ENCODE measurements at places on chromosomes 2 and 18. TPM values are rescaled to one million over a fixed set of nuclear protein-coding genes. Genes with fewer than 3 reads are reported as not detected.

DNA sequence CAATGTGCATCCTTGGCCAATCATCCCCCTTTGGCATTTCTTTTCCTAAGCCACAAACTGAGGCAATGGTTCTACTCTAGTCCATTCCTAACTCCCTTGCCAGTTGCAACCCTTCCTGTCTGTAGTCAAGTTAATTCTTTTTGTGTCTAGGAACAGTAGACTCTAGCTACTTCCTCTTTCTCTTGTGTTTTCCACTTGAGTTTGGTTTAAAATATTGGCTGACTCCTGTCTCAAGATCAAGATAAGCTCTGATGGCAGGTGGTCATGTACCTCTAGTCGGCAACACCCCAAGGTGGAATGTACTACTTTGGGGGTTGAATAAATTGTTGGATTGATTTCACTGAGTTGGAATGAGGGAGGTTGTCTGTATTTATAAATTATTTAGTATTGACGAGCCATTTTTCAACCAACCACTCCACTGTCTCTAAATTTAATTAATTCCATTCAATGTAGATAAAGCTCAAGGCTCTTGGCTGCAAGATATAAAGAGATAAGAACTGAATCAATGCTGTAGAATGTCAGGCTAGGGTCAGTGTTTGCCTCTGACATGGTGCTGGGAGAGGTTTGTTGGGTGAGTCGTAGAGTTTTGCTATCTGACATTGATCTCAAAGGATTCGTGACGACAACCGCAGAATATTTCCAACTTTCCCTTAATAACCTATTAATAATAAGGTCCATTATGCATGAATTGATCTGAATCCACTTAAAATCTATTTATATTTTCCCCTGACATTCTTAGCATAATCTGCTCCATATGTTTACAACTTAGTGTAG lies 188.7 kb upstream of the APCDD1 start:
- no peak for DNase-seq
- H3K4me1 ChIP-seq: no peaks in the 10 kb centered on the region
- no peaks in the 10 kb centered on the region for H3K36me3 ChIP-seq
- no peaks in the 10 kb centered on the region for H3K27me3 ChIP-seq
- H3K4me3 ChIP-seq: no peak overlapping the region
- H3K27ac ChIP-seq: no peak overlapping the region

GRCh38 chr2:86368161-86368824 lies 30.9 kb upstream of the REEP1 start:
- H3K36me3 ChIP-seq: no peaks in the 10 kb centered on the region
- H3K4me3 ChIP-seq: peak overlapping the region; percentile 54
- H3K4me1 ChIP-seq: peaks cover 30% of the 10 kb centered on the region
- H3K27me3 ChIP-seq: no peaks in the 10 kb centered on the region

The DCDC2C gene
- total RNA-seq: not detected

DNA sequence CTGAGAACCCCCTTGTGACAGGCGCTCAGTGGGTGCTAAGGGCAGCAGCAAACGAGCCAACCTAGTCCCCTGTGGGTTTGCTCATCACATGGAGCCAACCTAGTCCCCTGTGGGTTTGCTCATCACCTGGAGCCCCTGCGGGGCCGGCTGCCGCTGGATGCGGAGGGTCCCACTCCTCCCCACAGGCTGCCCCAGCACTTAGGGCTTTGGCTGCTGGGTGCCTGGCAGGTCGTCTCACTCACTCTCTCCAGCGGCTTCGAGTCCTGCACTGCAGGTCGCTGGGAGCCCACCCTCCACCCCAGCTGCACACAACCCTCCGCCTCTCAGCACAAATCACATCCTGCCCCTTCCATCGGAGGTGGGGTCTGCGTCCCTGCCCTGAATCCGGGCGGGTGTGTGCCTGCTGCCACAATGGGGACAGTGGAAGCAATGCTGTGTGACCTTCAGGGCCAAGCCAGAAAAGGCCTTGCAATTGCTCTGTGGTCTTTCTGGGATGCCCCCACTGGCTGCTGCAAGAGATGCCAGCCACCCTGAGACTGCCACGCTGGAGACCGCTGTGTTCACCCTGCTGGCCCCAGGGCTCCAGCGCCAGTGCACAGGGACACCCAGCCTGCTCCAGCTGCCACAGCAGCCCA lies 248.1 kb upstream of the SALL3 start:
- DNase-seq: no peak
- no peaks in the 10 kb centered on the region for H3K36me3 ChIP-seq
- no peaks in the 10 kb centered on the region for H3K27me3 ChIP-seq
- H3K4me1 ChIP-seq: no peaks in the 10 kb centered on the region

The OR6B2 gene
- not detected for total RNA-seq

The IL18RAP gene
- total RNA-seq: 10.6 TPM

DNA sequence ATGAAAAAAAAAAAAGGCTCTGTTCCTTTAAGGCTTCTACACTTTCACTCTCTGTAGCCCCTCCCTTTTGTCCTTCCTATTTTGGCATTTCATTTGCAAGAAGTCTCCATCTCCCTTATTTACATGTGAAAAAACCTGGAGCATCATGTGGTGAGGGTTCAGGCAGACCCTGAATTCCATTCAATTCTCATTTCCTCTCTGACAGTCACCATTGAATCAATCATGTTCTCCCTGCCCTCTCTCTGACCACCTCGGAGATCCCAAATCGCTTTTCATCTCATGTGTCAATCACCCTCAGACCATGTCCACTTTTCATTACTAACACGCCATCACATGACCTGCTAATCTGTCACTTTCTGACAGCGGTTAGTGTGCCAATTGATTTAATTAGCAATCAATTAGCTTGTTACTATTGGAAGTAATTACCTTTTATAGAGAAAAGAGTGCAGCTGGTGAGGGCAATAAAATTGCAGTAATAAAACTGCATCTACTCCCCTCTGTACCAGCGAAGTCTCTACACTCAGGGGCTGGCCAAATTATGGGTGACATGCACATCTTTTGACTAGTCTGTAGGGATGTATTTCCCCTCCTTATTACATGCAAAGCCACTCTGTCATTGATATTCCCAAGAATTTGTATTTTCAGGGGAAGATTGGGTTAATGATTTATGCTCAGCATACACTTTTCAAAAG lies 317.4 kb downstream of the EN1 start:
- no peak overlapping the region for H3K4me3 ChIP-seq
- peaks cover 7% of the 10 kb centered on the region for H3K27me3 ChIP-seq
- no peak for DNase-seq
- no peak overlapping the region for H3K27ac ChIP-seq

- H3K4me3 ChIP-seq: no peak overlapping the region
- DNase-seq: no peak
These were observed 34.4 kb downstream of the MAP2 start for GRCh38 chr2:209458008-209458979.

The C2orf15 gene
- 0.48 TPM for total RNA-seq

- no peaks in the 10 kb centered on the region for H3K36me3 ChIP-seq
- H3K27me3 ChIP-seq: peaks cover 19% of the 10 kb centered on the region
- DNase-seq: no peak
These were observed 12.2 kb downstream of the SLC9A4 start for GRCh38 chr2:102485147-102485785.

DNA sequence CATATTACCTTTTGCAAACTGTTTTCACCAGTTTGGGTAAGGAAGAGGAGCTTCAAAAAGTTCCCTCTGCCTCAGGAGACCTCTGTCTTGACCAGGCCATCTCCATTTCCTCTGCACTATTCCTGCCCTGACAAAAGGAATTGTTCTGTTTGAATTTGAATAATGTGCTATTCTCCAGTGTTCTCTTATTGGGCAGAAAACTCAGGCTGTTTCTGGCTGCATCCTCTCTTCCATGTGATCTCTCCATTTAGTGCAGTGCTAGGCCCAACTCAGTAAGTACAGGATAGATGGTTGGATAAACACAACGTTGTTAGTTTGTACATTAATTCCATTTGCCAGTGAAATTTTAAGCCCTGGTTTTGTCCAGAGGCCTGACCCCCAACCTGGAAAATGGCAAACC lies 102.2 kb upstream of the CELF4 start:
- no peaks in the 10 kb centered on the region for H3K4me1 ChIP-seq
- no peak overlapping the region for H3K4me3 ChIP-seq
- H3K27ac ChIP-seq: no peak overlapping the region
- H3K36me3 ChIP-seq: no peaks in the 10 kb centered on the region
- H3K27me3 ChIP-seq: no peaks in the 10 kb centered on the region

The SCN9A gene
- total RNA-seq: not detected

The SEPTIN10 gene
- total RNA-seq: 8.4 TPM

The SCYGR4 gene
- total RNA-seq: not detected

The SNTG2 gene
- total RNA-seq: 0.67 TPM

The MAL gene
- total RNA-seq: 63.5 TPM

The DNAJC5G gene
- 0.19 TPM for total RNA-seq

- H3K4me1 ChIP-seq: no peaks in the 10 kb centered on the region
- H3K4me3 ChIP-seq: no peak overlapping the region
- no peak for DNase-seq
These were observed 276.4 kb downstream of the HRH4 start for GRCh38 chr18:24736662-24737330.

The TSPYL6 gene
- total RNA-seq: not detected

- no peaks in the 10 kb centered on the region for H3K27me3 ChIP-seq
- H3K27ac ChIP-seq: peak overlapping the region; percentile 99
- DNase-seq: no peak
- H3K4me3 ChIP-seq: peak overlapping the region; percentile 20
- peaks cover 82% of the 10 kb centered on the region for H3K36me3 ChIP-seq
- peaks cover 99% of the 10 kb centered on the region for H3K4me1 ChIP-seq
These were observed 30.9 kb downstream of the CD28 start for GRCh38 chr2:203737360-203737759.

The MEP1B gene
- 0.10 TPM for total RNA-seq

- no peaks in the 10 kb centered on the region for H3K4me1 ChIP-seq
- no peak overlapping the region for H3K27ac ChIP-seq
- DNase-seq: no peak
These were observed 302.4 kb upstream of the SOX11 start for GRCh38 chr2:5389740-5390139.

The MPPE1 gene
- total RNA-seq: 34.0 TPM

- no peaks in the 10 kb centered on the region for H3K27me3 ChIP-seq
- peak overlapping the region; percentile 88 for H3K4me3 ChIP-seq
- peaks cover 40% of the 10 kb centered on the region for H3K36me3 ChIP-seq
- peak overlapping the region; percentile 89 for H3K27ac ChIP-seq
- peaks cover 72% of the 10 kb centered on the region for H3K4me1 ChIP-seq
- peak; percentile 55 for DNase-seq
These were observed 1.3 kb downstream of the DUSP28 start for GRCh38 chr2:240561325-240561971.

- H3K27ac ChIP-seq: no peak overlapping the region
- DNase-seq: no peak
- no peaks in the 10 kb centered on the region for H3K4me1 ChIP-seq
- no peak overlapping the region for H3K4me3 ChIP-seq
- H3K27me3 ChIP-seq: no peaks in the 10 kb centered on the region
These were observed 183.5 kb upstream of the OSR1 start for GRCh38 chr2:19541884-19542283.

The ALK gene
- not detected for total RNA-seq

DNA sequence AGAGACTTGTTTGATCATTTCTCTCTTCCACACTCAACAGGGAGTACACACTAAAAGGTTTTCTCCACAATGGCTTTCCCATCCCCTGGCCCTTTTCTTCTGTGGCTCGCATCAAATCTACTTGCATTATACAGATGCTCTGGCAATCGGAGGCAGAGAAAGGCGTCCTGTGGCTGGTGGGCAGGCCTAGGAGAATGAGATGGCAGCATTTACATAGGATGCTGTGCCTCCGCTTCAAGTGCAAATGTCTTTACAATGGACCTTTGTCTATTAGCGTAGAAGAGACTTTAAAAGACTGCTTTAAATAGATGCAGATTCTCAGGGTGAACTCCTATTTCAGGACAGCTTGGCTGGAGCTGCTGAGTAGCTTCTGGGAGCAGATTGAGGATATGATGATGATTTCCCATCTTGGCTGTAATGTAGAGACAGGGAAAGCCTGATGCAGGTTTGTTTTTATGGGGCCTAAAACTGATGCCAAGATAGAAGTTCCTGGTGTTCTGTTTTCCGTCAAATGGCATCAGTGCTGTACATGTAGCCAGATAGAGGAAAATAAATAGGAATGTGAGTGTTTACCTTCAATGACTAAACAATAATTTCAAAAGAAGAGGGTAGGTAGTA lies 423.4 kb downstream of the RND3 start:
- H3K27ac ChIP-seq: no peak overlapping the region
- H3K36me3 ChIP-seq: no peaks in the 10 kb centered on the region
- H3K4me1 ChIP-seq: no peaks in the 10 kb centered on the region
- no peak for DNase-seq
- no peaks in the 10 kb centered on the region for H3K27me3 ChIP-seq
- no peak overlapping the region for H3K4me3 ChIP-seq

GRCh38 chr2:104412384-104412783 lies 441.5 kb upstream of the POU3F3 start:
- no peaks in the 10 kb centered on the region for H3K4me1 ChIP-seq
- no peak overlapping the region for H3K4me3 ChIP-seq
- H3K27ac ChIP-seq: no peak overlapping the region
- DNase-seq: peak; percentile 29
- peaks cover 3% of the 10 kb centered on the region for H3K27me3 ChIP-seq
- H3K36me3 ChIP-seq: no peaks in the 10 kb centered on the region

DNA sequence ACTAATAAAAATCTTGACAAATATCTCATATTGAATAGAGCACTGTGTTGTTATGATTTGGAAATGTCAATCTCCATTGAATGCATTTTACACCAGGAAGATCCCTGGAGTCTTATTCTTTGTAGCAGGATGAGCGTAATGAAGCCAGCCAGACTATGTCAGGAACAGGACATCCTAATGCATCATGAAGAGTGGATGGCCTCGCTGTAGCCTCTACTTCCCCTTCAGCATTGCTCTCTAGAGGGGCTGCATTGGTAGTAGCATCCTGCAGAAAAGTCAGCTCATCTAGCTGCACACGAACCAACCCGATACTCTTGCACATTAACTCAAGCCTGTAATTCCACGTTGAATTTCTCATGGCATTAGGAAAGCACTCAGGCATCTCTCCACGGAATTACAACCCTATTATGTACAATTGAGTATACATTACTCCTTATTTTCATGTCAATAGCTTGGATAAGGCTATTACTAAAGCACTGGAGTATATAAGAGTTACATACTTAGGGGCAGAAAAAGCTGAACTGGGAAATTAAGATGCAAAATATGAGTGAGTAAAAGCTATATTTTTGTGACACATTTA lies 76.1 kb downstream of the CMPK2 start:
- H3K27ac ChIP-seq: no peak overlapping the region
- no peaks in the 10 kb centered on the region for H3K4me1 ChIP-seq
- peaks cover 4% of the 10 kb centered on the region for H3K27me3 ChIP-seq
- H3K36me3 ChIP-seq: no peaks in the 10 kb centered on the region

- H3K27ac ChIP-seq: no peak overlapping the region
These were observed 464.2 kb downstream of the MEIS1 start for GRCh38 chr2:66899109-66899508.

- no peak for DNase-seq
- H3K36me3 ChIP-seq: peaks cover 16% of the 10 kb centered on the region
- peak overlapping the region; percentile 70 for H3K27ac ChIP-seq
- peak overlapping the region; percentile 87 for H3K4me3 ChIP-seq
- peaks cover 49% of the 10 kb centered on the region for H3K4me1 ChIP-seq
- H3K27me3 ChIP-seq: no peaks in the 10 kb centered on the region
These were observed 676 bp upstream of the AGPS start for GRCh38 chr2:177391822-177392372.
